ENCODE measurements at places on chromosomes 3 and 15.

DNA sequence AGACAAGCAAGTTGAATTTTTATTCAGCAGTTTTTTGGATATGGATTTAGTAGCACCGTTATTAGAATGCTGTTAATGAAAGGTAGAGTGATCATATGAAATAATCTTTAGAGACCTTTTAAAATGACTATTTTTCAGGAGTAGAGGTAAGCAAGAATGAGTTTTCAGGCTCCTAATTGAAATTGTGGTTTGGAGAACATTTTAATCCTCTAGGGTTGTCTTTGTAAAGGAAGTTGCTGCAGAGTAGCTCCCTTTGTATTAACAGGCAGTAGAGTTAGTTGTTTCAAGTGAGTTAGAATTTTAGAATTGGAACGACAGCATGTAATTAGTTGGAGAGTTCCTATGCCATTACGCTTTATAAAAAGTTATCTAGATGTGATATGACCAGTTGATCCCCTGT lies 27.2 kb upstream of the EDEM1 start:
- DNase-seq, result no peak

GRCh38 chr15:87623832-87624231 lies 632.7 kb downstream of the NTRK3 start:
- DNase-seq, result no peak

DNA sequence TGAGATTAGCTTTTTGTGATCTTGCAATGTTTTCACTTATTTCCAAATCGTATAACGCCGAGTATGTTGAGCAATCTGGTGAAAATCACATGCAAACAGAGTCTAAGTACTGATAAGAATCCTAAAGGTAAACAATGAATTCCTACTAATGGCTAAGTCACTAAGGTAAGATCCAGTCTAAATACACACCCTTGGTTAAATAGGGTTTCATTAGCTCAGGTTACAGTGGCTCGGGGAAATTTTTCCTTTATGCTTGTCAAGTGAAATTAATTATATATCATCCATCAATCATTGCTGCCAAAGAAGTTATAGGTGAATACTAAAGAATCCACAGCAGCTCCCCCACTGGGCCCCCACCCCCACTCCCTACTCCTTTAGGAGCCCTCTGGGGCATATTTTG lies 139.3 kb downstream of the SOX2 start:
- DNase-seq, result peak; percentile 6

- no peak for DNase-seq
These were observed 64.1 kb downstream of the TLE3 start for GRCh38 chr15:70033529-70034140.

DNA sequence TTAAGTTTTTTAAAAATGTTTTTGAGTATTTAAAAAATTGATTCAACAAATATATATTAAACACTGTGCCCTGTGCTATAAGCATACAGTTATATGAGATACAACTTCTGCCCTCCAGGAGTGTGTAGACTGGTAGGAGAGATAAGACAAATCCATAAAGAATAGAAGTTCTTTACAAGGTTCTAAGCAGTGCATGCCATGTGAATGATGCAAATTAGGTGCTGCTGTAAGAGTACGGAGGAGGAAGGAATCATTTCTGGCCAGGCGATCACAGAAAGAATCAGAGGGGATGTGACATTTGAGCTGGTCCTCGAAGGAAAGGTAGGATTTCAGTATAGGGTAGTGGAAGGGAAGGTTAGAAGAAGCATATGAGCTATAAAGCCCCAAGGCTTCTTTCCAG lies 14.0 kb downstream of the MAPKBP1 start:
- DNase-seq, result no peak

DNA sequence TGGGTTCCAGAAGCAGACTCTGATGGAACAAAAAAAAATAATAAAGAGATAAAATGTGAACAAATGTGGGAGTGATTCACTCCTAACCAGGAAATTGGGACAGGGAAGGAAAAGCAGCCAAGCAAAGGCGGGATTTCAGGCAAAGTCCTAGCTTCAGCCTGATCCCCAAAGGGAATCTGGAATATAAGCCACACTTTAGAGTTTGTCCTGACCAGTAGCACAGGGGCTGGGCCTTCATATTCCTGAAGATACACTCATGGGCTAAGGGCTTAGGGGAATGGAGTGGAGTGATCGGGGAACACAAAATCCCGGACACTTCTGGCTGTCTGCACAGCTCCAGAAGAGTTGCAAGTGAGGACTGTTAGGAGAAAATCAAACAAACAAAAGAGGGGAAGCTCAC lies 135.0 kb upstream of the COL8A1 start:
- no peak for DNase-seq

DNA sequence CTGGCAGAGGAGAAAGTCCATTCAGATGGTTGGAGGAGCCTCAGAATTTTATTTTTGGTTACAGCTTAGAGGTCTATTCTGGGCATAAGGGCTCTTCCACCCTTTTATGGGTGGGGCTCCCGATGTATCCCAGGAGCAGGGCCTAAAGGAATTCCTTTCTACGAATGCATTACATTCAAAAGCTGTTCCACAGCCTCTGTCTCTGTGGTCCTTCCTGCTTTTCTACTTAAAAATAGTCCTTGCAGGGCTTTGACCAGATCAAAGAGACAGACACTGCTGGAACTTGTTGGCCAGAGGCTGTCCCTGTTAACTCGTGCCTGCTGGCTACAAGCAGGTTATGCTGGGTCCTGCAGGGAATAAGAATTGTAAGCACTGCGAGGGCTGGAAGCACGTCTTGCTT lies 14.4 kb upstream of the NOX5 start:
- no peak for DNase-seq

- DNase-seq, result no peak
These were observed 99.4 kb upstream of the IQSEC1 start for GRCh38 chr3:13172644-13173013.

GRCh38 chr15:95556866-95557225 lies 773.7 kb upstream of the NR2F2 start:
- no peak for DNase-seq

- no peak for DNase-seq
These were observed 498 bp downstream of the ZNF280D start for GRCh38 chr15:56732886-56733135.

DNA sequence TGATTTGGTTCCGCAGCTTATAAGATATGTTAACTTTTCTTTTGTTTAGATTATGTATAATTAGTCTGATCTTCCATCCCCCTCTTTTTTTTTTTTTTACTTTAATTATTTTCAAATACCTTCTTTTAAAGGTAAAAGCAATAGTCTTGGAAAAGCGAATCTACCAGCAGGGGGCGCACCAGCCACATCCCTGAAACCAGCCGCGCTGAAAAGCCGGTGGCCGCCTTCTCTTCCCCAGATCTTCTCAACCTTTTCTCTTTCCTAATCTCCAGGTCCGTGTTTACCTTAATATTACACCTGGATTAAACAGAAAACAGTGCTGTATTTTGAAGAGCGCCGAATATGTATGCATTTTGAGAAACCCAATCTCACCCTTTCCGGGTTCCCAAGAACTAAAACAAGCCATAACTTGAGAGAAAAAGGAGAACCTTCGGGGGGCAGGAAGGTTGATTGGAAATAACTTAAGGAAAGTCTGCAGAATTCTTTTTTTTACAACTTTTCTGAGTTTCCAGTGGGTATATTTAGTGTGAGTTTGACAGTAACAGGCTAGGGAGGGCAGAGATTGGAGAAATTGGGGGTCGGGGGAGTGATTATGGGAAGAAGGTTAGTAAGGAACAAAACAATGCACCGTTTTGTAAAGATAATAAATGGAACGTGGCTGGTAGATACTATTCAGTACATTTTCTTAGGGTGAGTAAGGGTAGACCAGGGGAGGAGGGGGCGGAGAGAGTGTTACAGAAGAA lies 2.0 kb upstream of the SOX2 start:
- no peak for DNase-seq

GRCh38 chr15:95368191-95368590 lies 962.3 kb upstream of the NR2F2 start:
- no peak for DNase-seq

DNA sequence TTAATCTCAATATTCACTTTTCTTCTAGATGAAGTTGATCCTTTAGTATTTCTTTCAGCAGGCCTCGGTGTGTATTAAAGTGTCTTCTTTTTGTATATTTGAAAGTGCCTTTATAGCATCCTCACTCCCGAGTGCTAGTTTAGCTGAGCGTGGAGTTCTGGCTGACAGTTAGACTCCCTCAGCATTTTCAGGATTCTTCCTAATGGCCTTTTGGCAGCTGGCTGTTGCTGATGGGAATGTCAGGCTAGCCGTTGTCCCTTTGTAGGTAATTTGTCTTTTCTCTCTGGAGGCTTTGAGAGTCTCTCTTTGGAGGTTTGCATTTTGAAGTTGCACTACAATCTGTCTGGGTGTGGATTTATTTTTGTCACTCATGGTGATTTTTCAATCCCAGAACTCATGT lies 94.4 kb downstream of the SRGAP3 start:
- DNase-seq, result no peak

DNA sequence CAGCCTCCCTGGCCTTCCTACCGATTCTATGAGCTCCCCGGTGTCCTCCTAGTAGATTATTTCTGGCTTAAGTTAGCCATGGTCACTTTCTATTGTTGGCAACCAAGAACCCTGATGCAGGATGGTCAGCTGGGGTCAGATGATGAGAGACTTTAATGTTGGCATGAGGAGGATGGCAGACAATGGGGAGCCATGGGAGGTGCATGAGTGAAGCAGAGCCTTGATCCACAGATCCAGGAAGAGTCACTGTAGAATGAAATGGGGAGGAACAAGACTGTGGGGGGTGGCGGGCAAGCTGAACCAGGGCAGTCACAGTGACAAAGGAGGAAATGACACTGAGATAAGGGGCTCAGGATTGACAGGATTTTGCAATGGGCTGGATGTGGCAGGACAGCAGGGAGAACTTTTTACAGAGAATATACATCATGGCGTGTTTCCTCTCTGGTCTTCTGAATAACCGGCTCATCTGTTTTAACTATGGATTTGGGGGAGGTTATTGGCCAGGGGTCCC lies 60.9 kb downstream of the RPLP1 start:
- DNase-seq, result no peak

DNA sequence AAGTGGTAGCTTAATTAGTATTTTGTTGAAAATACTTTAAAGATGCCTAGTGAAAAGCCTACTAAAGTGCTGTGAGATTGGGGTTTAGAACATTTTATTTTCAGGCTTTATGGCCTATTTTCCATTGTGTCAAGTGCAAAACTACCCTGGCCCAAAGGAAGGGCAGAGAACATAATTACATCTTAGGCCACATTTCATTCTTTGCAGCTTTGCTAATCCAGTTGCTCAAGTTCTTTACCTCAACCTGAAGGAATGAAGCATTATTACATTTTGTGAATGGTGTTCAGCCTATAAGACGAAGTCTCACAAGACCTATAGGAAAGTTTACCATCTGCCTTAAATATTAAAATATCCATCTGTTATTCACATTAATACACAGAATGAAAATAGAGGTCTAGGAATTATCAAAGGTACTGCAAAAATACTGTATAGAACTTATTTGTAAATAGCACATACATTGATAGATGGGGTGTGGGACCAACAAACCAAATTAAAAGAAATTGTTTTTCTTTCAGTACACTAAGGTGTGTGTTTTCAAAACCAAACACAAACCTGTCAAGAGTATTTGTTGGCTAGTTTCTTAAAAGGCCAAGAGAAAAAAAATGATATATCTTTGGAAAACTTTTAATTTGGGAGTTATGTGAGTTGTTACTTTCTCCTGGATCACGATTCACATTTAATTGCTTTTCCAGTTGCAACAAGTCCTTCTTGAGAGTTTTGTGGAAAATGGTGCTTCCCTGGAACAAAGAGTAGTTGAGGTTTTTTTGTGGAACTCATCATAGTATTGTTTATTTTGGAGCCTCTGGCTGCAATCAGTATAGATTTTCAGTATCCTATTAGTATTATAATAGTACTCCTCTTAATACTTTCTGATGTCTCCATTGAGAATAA lies 12.0 kb upstream of the SETD5 start:
- no peak for DNase-seq

Data from epithelial cell of prostate (primary cell).